H1 (cell line): ENCODE measurements at places on chromosomes 6 and 20.

DNA sequence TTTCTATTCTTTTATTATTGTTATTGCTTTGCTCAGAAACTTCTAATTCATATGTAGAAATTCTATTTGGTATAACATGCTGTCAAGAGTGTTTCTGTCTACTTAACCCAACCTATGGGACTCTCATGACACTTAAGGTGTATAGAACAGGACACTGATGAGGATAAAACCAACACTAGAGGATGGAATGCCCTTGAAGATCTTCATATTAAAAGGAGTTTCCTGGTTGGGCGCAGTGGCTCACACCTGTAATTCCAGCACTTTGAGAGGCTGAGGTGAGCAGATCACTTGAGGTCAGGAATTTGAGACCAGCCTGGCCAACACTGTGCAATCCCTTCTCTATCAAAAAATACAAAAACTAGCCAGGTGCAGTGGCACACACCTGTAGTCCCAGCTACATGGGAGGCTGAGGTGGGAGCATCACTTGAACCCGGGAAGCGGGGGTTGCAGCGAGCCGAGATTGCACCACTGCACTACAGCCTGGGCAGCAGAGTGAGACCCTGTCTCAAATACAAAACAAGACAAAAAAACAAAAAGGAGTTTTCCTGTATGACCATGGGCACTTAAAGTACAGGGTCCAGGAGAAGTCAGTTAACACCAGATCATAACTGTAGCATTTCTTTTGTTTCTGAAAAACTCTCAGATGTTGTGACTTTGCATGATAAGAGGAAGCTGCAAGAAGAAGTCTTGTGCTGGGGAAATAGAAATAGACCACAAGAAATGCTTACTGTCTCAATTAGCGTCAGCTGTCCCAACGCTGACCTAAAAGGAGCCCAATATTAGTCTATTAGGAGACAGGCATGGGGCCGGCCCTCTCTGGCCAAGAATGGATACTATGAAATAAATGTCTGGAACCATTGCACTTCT, 38.9 kb upstream of the CD2AP start:
- DNase-seq, result no peak
- no peaks in the 10 kb centered on the region for H3K4me1 ChIP-seq
- H3K27me3 ChIP-seq, result no peaks in the 10 kb centered on the region
- H3K27ac ChIP-seq, result no peak overlapping the region
- no peaks in the 10 kb centered on the region for H3K36me3 ChIP-seq

DNA sequence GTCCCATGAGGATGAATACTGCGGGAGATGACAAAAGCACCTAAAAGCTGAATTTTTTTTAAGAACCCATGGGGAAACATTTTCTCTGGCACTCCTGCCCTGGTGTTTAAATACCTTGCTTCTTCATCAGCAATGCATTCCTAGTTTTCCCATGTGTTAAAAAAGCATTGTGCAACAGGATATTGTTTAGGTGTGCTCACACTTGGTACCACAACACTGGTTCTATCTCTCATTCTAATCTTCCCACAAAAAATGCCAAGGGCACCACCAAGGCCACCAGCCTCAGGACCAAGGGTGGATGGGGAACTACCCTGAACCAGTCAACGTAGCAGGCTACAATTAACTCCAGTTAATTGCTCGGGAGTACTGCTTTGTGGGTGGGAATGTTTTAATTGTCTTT, 50.9 kb downstream of the ALDH5A1 start:
- H3K36me3 ChIP-seq, result no peaks in the 10 kb centered on the region
- H3K4me3 ChIP-seq, result no peak overlapping the region
- no peaks in the 10 kb centered on the region for H3K4me1 ChIP-seq
- H3K27me3 ChIP-seq, result no peaks in the 10 kb centered on the region
- no peak for DNase-seq

- no peaks in the 10 kb centered on the region; the same call in 1 of the 2 replicates for H3K4me1 ChIP-seq
- DNase-seq, result no peak
- H3K4me3 ChIP-seq, result peak overlapping the region; percentile 88
- no peak overlapping the region; the same call in 1 of the 2 replicates for H3K27ac ChIP-seq
- peaks cover 21% of the 10 kb centered on the region for H3K36me3 ChIP-seq
- no peaks in the 10 kb centered on the region for H3K27me3 ChIP-seq
Measured at GRCh38 chr20:18506744-18507143, 996 bp upstream of the SEC23B start.

DNA sequence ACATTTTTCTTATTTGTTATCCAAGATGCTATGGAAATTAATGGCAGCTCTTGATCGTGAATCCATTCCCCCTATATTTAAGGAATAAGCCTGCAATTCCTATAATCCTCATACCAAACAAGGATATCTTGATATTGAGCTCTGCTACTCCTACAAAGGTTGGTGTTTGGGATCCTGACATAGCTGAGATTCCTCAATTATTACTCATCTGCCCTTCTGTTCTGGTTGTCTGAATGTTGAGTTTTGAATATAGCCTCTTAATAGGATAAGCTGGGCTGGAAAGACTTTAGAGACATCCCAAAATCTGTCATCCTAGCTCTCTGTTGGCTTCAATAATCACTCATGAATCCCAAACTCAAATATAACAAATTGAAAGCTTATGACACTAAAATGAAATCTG, 49.9 kb downstream of the CLIC5 start:
- H3K4me3 ChIP-seq, result no peak overlapping the region
- no peak for DNase-seq
- H3K4me1 ChIP-seq, result no peaks in the 10 kb centered on the region

DNA sequence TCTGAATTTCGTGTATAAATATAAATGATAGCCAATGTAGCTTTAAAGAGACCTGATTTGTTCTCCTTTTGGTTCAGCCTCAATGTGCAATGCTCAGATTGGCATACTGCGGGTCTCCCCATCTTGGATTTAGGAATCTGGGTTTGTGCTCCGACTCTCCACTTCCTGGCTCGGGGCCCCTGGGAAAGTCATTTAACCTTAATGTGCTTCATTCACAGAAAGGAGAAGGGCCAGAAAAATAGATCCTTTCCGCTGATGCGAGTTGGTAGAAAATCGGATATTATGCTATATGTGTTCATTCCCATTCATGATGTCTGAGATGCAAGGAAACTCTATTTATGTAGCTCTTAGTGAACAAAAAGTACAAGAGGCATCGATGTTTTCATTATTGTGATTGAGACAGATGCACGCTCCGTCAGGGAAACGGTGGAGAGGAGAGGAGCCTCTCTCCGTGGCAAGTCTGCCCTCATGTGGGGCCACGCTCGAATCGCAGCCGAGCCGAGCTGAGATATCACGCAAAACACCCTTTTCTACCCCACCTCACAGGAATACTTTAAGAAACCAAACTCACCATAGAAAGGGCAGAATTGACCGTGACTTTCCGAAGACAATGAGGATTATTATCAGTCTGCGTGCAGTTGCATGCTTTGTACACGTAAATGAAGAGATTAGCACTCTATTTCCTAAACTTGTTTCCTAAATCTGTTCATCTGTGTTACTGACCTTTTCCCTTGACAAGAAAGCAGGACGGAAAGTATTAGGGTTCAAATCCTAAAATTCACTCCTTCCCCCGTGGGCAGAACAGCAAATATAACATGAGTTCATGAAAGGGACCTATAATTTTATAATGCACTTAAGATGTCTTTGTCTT, 136.6 kb downstream of the COL9A1 start:
- no peak overlapping the region for H3K4me3 ChIP-seq
- no peaks in the 10 kb centered on the region for H3K4me1 ChIP-seq
- peak; percentile 17 for DNase-seq
- H3K27ac ChIP-seq, result no peak overlapping the region
- H3K36me3 ChIP-seq, result no peaks in the 10 kb centered on the region

DNA sequence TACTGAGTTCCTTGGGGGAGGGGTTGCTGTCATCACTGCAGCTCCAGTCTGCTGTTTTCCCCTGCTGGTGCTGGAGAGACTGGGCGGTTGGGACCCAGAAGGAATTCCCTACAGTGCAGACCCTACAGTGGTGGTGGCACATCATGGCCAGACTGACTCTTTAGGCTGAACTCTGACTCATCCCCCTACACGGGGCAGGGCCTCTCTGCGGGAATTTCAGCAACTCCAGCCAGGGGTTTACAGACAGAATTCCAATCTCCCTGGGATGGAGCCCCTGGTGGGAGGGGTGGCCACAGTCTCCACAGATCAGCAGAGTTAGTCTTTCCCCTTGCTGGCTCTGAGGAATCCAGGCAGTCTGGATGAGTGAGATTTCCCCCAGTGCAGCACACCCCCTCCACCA, 46.9 kb upstream of the MAPK13 start:
- H3K27me3 ChIP-seq, result no peaks in the 10 kb centered on the region
- no peak overlapping the region for H3K27ac ChIP-seq

GRCh38 chr6:90610751-90611542, 24.1 kb upstream of the MAP3K7 start:
- no peak overlapping the region for H3K27ac ChIP-seq
- peaks cover 12% of the 10 kb centered on the region for H3K4me1 ChIP-seq
- no peaks in the 10 kb centered on the region for H3K36me3 ChIP-seq

DNA sequence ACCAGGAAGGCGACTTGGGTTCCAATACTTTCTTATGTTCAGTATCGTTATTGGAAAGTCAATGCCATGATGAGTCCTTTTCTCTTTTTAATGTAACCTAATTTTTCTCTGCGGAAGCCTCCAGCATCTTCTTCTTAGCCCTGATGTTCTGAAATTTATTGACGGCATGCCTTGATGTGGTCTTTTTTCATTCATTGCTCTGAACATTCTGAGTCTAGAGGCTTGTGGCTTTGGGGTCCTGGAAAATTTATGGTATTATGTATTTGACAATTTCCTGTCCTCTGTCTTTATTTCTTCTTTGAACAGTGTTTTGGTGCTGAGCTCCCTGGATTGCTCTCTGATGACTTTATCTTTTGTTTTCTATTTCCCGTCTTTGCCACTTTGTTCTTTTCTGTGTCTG, 28.7 kb upstream of the MAS1 start:
- no peak overlapping the region for H3K27ac ChIP-seq
- no peaks in the 10 kb centered on the region for H3K4me1 ChIP-seq
- no peaks in the 10 kb centered on the region for H3K36me3 ChIP-seq
- H3K4me3 ChIP-seq, result no peak overlapping the region
- no peak for DNase-seq

DNA sequence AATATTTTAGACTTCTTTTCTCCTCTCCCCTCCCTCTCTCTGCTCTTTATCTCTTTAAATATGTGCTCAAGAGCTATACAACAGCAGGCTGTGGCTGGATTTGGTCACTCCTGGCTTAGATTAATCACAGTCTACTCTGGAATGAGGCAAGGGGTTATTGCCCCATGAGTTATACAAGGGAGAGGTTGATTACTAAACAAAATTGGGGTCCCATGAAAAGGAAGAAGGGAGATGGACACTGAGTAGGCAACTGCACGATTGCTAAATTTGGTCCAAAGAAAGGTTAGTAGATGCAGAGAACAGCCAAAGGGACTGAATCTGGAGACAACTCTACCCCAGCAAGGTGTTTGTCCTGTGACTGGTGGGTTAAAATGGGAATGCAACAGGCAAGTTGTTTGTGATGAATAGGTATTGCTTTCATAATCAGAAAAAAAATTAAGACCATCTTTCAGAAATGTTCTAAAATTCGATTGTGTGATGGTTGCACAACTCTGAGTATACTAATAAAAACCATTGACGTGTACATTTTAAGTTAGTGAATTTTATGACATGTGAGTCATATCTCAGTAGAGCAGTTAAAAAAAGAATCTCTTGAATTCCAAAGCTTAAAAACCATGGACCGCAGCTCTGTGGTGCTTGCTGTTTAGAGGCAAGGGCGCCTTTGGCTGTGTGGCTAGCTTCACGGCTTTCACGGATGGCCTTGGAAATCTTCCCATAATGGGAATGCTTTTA, 57.1 kb downstream of the KIZ start:
- no peak overlapping the region for H3K27ac ChIP-seq
- no peaks in the 10 kb centered on the region for H3K27me3 ChIP-seq
- H3K4me1 ChIP-seq, result peaks cover 8% of the 10 kb centered on the region; the same call in 1 of the 2 replicates
- H3K4me3 ChIP-seq, result no peak overlapping the region
- no peak for DNase-seq

GRCh38 chr6:41836660-41837052, 49.2 kb downstream of the TOMM6 start:
- H3K4me1 ChIP-seq, result no peaks in the 10 kb centered on the region
- DNase-seq, result no peak
- no peaks in the 10 kb centered on the region for H3K36me3 ChIP-seq
- no peaks in the 10 kb centered on the region for H3K27me3 ChIP-seq
- H3K27ac ChIP-seq, result no peak overlapping the region
- no peak overlapping the region for H3K4me3 ChIP-seq

- H3K36me3 ChIP-seq, result no peaks in the 10 kb centered on the region
- no peak for DNase-seq
- no peaks in the 10 kb centered on the region for H3K27me3 ChIP-seq
- H3K4me3 ChIP-seq, result no peak overlapping the region
- no peaks in the 10 kb centered on the region for H3K4me1 ChIP-seq
- H3K27ac ChIP-seq, result no peak overlapping the region
Measured at GRCh38 chr6:124334359-124334758, 530.7 kb downstream of the NKAIN2 start.

- no peak for DNase-seq
- no peaks in the 10 kb centered on the region for H3K27me3 ChIP-seq
- no peaks in the 10 kb centered on the region; the same call in 1 of the 2 replicates for H3K4me1 ChIP-seq
- no peak overlapping the region for H3K4me3 ChIP-seq
- H3K36me3 ChIP-seq, result no peaks in the 10 kb centered on the region
Measured at GRCh38 chr6:133957780-133958242, 4.8 kb downstream of the TBPL1 start.

DNA sequence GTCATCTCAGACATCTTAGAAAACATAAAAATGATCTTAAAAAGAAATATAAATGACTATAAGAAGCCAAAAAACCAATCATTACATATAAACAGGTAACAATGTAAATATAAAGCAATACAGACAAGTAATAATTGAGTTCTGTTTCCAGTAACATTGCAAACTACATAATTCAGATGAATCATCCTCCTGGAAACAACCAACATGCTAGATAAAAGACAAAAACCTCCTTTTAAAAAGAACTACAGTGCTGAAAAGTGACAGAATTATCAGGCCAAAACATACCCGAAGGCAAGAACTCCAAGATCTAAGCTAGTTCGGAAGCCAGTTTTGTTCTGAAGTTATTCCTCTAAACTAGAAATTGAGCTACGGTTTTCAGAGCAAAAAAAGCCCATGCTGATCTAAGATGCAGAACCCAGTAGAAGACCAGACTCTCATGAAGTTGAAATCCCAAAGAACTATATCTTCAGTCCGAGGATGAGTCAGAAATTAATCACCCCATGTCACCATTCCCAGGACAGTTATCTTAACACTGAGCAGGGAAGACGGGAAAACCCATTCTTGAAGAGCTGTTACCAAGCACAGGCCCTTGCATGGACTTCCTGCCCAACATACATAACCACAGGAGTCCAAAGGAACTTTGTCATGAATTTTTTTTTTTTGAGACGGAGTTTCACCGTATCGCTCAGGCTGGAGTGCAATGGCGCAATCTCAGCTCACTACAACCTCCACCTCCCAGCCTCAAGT, 9.8 kb downstream of the PGM3 start:
- H3K27ac ChIP-seq, result no peak overlapping the region
- peaks cover 4% of the 10 kb centered on the region for H3K36me3 ChIP-seq
- H3K4me3 ChIP-seq, result no peak overlapping the region

DNA sequence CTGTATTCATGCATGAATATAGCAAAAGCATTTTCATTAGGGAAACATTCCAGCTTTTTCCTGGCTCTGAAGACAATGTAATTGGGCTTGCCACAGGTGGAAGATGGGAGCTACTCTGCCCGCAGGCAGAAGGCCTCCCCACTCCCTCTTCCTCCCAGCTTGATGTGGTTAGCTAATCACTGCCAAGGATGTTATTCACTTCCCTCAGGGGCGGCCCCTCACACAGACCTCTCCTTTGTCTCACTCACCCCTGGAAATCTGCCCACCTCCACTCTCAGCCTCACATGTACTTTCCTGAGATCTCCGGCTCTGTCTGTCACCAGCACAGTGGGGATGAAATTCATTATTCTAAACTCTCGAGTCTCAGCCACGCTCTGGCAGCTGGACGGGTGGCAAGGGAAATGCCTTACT, 100.7 kb downstream of the ANKRD60 start:
- no peaks in the 10 kb centered on the region for H3K27me3 ChIP-seq
- H3K4me3 ChIP-seq, result no peak overlapping the region
- peaks cover 4% of the 10 kb centered on the region; the same call in 1 of the 2 replicates for H3K4me1 ChIP-seq
- no peaks in the 10 kb centered on the region for H3K36me3 ChIP-seq
